ENCODE measurements at places on chromosomes 4 and X.

DNA sequence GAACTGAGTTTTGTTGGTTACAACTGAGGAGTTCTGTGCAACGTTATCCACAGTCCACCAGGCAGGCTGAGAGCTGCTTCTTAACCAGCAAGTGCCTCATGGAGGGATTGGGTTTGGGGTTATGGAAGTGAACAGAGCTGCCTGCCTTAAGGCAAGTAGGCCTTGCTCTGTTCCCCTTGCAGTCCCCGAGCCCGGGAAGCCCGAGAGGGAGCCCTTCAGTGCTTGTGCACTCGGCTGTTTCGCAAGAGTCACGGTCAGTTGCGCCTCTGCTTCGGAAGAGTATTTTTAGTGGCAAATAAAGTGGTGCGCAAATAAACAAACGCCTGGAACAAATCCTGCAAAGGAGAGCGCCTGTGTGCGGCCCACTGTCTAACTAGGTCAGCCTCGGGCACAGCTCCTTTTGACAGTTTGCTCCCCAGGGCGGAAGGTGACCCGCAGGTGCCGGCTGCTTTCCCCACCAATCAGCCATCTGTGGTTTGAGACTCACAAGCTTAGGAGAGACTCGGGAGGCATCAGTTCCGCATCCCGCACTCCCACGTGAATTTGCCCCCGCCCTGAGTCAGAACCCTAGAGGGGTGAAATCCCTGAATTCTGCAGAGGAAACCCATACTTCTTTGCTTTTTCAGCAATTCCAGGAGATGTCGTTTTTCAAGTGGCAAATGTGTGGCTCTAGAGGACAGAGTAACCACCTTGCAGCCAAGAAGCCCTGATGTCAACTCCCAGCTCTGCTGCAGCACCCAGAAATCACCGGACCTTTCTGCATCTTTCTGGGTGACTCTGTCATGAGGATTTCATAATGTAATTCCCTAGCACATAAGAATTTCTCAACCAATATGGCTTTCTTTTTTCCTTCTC, 56.8 kb downstream of the LGI2 start:
- no peak for DNase-seq

DNA sequence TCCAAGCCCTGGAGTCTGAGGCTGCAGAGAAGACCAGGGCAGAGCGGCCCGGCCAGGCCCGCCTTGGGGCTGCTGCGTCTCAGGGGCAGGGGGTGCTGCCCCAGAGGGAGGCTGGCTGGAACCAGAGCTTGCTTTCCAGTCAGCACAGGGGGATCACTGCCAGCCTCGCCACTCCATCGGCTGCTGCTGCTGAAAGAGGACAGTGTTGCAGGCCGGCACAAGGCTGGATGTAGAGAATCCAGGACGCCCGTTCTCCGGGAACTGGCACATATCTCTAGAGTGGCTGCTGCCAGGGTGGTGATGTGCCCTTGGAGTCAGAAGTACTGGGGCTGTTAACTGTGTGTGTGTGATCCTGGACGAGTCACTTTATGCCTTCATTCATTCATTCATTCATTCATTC, 31.9 kb upstream of the SORCS2 start:
- no peak for DNase-seq

DNA sequence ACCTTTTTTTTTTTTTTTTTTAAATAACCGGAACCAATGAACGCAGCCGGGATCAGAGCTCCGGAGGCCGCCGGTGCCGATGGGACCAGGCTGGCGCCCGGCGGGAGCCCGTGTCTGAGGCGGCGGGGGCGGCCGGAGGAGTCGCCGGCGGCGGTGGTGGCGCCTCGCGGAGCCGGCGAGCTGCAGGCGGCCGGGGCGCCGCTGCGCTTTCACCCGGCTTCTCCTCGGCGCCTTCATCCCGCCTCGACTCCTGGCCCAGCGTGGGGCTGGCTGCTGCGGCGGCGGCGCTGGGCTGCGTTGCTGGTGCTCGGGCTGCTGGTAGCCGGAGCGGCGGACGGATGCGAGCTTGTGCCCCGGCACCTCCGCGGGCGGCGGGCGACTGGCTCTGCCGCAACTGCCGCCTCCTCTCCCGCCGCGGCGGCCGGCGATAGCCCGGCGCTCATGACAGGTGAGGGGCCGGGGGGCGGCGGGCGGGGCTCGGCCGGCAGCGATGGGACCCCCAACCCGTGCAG, 337 bp downstream of the STIM2 start:
- peak; percentile 49 for DNase-seq

- no peak for DNase-seq
Observed at GRCh38 chr4:143653031-143653430, 47.4 kb downstream of the FREM3 start.

- DNase-seq = no peak
Observed at GRCh38 chrX:109782994-109783700, 50.1 kb upstream of the ACSL4 start.

GRCh38 chr4:149031399-149031798, 589.2 kb upstream of the NR3C2 start:
- no peak for DNase-seq

- no peak for DNase-seq
Observed at GRCh38 chrX:123975180-123975579, 13.7 kb downstream of the STAG2 start.

DNA sequence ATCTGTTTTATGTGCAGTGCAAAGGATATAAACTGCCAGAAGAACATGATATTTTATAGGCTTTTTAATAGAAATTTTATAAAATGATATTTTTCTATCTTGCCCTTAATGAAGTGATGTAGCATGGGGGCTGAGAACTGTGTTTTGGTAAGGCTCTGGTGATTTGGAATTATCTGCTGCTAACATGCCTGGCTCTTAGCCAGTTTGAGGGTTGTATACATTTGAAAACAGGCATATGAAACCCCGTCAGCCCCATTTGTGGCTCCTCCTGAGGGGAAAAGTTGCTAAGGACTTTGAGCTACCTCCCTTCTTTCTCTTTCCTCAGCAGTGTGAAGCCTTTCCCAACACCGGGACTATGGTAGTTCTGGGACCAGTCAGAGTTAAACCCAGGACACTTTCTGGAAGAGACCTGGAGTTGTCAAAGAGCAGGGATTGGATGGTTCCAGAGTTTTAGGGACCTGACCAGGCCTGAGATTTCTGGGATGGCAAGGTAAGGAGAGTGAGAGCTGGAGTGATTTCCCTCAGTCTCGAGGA, 4.7 kb downstream of the SFRP2 start:
- no peak for DNase-seq

GRCh38 chr4:1770245-1770644, 22.8 kb upstream of the FGFR3 start:
- DNase-seq = no peak

DNA sequence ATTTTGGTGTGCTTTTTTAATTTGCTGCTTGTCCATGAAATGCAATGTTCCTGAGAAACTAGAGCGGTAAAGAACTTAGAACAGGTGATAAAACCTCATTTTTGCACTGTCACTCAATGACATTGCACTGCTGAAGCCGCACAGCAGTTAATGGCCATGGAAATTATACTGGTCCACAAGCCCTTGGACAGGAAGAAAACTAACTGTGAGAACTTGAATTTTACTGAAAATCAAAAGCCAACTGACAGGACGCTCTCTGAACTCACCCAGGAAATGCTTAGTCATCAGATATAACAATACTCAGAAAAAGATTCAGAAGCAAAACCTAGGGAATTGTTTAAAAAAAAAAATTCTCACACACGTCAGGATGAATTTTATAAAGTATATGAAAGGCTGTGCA, 246.4 kb upstream of the SLC7A11 start:
- no peak for DNase-seq

DNA sequence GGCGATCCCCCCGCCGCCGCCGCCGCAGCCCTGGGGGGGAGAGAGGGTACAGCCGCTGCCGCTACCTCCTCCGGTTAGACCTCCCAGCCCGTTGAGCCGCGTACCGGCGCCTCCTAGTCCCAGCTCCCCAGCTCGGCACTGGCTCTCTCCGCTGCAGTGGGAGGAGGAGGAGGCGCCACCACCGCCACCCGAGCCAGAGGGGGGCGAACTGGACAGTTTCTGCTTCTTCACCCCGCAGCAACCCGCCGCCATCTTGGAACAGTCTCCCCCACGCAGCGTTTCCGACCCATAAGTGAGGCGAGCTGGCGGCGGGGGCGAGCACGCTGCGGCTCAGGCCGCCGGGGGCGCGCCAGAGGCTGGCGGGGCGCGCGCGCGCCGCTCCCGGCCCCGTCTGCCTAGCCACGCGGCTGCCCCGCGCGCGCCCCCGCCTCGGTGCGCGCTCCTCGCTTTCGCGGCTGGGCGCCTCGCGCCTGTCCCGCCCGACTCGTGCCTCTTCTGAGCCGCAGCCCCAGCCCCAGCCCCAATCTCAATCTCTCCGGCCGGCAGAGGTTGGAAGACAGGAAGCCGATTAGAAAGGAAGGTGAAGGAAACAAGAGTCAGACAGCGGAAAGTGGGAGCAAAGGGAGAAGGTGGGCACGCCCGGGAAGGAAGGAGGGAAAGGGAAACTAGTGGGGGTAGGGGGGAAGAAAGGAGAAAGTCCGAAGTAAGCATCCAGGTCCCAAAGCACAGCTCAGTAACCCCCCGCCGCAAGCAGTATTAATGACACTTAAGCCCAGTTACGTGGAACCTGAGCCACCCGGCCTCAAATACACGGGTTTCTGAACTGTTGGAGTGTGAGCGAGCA, at the start of gene AMMECR1:
TSS of gene AMMECR1 (minus strand) at position 266 of the 844 bp plus-strand sequence. CDS start at position 252, 14 bp downstream.
- peak; percentile 74 for DNase-seq

- DNase-seq = no peak
Observed at GRCh38 chrX:8390771-8391170, 73.9 kb upstream of the VCX3B start.

GRCh38 chr4:125735102-125735501, 420.3 kb downstream of the FAT4 start:
- no peak for DNase-seq

All from activated CD4-positive, alpha-beta T cell treated with anti-CD3 and anti-CD28 coated beads, Interleukin-2, amount 50 U/mL, for 1 hour (primary cell).